SJCRH30 (cell line): ENCODE measurements at places on chromosomes 13 and 19.

DNA sequence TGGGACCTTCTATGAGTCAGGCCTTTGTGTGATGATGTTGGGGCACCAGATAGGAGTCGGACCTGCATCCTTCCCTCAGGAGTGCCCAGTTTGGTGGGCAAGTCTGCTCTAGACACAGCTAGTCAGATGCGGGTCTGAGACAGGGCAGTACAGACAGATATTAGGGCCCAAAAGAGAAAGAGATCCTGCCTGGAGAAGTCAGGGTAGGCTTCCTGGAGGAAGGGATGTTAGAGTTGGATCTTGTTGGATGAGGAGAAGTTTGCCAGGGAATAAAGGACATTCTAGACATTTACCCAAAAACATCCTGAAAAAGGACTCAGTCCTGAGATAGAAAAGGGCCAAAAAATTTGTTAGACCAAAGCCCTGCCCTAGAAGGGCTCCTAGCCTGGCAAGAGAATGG, 17.2 kb downstream of the VRK3 start:
- no peak for DNase-seq

DNA sequence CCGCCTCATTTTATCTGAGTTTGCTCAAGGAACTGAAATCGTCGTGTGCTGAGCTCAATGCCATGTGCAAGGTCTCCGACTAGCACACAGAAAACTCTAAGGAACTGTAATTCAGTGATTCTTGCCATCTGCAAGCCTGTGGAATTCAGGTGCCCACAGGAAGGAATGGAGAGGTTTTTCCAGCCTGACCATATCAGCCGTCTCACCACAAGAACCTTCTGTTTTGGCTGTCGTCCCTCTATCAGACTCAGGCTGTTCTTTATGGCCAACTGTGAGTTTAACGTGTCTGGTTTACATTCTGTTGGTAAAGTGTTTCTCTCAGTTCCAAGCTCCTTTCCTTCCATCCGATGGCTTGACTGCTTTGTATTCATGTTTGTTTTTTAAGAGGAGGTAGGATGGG, 293.5 kb downstream of the SPRY2 start:
- DNase-seq, result peak; percentile 69

DNA sequence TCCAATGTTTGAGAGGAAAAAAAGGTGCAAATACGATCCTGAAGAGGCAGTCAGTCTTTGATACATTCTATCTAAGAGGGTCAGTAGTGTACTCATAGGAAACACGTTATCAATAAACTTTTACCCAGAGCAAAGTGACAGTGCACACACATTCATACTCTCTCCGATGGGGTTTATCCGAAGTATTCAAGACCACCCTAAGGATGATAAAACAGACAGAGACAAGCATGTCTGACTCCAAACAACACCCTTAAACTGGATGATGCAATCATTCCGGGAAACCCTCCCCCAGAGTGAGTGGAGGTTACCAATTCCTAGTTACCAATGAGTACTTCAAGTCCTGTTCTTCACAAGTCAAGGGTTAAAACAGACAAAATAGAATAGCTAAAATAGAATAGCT, 79.1 kb downstream of the DNAJC3 start:
- DNase-seq, result no peak

GRCh38 chr19:53621885-53622740, 9.7 kb upstream of the DPRX start:
- DNase-seq, result no peak

GRCh38 chr19:307111-307531, 15.9 kb upstream of the PLPP2 start:
- DNase-seq, result no peak

- DNase-seq, result no peak
Observed at GRCh38 chr13:114045113-114045735, 71.3 kb upstream of the C13orf46 start.

- peak; percentile 22 for DNase-seq
Observed at GRCh38 chr13:27638521-27638920, 16.8 kb downstream of the POLR1D start.

- DNase-seq, result no peak
Observed at GRCh38 chr13:37192956-37193355, 87.5 kb upstream of the CSNK1A1L start.

DNA sequence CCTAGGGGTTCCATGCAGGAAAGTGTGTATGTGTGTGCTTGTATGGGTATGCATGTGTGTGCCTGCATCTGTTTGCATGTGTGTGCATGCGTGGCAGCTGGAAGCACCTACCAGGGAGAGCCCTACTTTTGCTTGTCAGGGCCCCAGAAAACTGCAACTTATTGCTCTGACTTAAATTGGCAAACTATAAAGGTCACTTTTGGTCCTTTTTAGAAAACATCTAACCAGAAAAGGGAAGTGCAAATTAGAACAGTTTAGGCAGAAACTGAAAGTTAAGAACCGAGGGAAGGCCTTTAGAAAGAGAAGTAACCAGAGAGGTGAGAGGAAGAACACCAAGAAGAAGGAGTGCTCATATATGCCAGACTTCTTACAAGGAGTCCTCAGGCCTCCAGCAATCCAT, 32.5 kb downstream of the DLEU7 start:
- DNase-seq, result no peak

DNA sequence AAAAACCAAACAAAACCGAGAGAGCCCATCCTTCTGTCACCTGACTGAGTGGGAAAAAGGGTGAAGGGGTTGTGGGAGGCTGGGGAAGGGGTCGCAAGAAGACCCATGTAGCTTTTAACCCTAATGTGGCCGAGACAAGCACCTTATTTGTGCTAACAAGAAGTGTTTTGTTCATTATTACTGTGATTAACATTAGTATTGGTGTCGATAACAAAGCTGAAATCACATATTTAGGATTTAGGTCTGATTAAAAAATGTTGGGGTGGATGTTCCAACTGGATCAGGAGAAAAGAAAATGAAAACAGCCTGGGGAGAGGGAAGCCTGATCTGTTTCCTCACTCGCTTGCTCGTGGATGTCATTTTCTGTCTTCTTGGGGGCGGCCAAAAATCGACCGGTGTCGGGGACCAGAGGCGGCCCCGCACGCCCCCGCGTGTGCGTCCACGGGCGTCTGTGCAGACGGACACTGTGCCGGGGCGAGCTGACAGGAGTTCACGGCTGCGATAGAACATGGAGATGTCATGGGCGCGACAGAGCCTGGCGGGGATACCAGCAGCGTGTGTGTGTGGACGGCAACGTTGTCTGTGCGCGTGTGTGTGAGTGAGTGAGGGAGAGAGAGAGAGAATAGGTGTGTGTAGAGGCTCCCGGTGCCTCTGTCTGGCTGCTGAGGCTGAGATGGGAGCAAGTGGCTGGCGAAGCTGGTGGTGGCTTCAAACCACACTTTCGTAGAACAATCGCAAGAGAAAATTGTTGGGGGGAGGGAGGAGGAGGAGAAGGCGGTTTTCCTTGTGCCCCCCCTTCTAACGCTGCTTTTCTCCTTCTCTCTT, 29.1 kb downstream of the NFIX start:
- no peak for DNase-seq

GRCh38 chr13:99059498-99060075, 81.7 kb upstream of the DOCK9 start:
- DNase-seq, result no peak

DNA sequence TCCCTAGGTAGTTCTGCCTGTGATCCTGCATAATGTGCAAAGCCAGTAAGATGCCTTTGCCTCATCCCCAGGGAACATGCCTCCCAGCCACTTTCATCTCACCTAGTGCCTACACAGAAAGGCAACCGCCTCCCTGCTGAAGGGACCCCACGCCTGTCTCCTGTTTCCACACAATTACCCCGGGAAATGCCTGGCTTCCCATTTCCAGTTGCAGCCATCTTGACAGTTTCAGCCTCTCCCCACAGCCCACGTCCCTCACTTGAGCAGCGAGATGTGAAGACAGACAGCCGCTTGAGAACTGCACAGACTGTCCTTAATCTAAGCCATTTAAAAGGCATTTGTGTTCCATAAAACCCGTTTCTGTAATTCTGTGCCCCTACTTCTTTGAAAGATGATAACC, 4.7 kb upstream of the UQCRFS1 start:
- no peak for DNase-seq

DNA sequence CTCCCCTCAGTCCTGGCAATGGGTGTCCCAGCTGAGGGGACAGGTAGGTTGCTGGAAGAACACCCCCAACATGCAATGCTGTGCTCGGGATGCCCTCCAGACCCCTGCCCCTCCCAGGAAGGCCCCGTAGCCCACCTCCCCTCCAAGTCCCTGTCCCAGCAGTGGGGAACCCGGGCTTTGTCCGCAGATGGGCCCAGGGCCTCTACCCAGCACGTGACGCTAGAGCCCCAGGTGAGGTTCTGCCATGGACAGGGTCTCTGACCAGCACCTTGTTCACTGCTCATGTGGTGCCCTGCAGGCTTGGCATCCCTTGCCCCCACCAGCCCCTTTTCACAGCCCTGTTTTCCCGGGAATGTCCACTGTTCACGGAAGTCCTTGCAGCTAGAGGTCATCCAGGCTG, 220.0 kb upstream of the SGCG start:
- DNase-seq, result no peak

- no peak for DNase-seq
Observed at GRCh38 chr19:55675661-55676354, 782 bp downstream of the EPN1 start.

- peak; percentile 96 for DNase-seq
Observed at GRCh38 chr13:36154567-36155291, 23.5 kb upstream of the DCLK1 start.

GRCh38 chr13:68174893-68175292, 944.8 kb upstream of the PCDH9 start:
- no peak for DNase-seq

DNA sequence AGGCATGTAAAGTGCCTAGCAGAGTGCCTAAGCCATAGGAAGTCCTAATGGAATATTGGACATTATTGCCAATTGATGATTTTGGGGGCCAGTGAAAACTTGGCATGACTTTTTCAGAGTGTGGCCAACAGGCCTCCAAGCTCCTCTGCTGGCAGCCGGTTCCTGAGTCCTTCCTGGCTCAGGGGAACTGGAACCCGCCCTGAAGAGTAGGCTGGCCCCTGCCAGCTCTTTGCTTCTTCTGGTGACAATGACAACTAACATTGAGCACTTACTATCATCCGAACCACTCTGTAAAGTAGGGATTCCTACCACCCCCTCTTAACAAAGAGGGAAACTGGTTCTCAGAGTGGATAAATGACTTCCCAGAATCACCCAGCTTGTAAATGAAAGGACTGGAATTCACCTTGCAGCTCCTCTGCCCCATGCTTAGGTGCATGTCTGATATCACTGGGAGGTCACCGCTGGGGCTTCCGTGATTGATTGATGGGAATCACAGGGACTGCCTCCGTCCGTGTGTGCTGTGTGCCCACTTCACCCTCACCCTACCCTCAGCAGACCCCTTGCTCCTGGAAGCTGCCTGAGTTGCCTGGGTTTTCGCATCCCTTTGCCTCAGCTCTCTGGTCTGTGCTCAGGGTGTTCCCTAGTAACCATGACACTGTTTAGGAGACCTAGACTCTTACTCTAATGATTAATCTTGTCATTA, 50.6 kb downstream of the TNFRSF19 start:
- no peak for DNase-seq

GRCh38 chr19:12885749-12886650, 1.0 kb downstream of the KLF1 start:
- no peak for DNase-seq

DNA sequence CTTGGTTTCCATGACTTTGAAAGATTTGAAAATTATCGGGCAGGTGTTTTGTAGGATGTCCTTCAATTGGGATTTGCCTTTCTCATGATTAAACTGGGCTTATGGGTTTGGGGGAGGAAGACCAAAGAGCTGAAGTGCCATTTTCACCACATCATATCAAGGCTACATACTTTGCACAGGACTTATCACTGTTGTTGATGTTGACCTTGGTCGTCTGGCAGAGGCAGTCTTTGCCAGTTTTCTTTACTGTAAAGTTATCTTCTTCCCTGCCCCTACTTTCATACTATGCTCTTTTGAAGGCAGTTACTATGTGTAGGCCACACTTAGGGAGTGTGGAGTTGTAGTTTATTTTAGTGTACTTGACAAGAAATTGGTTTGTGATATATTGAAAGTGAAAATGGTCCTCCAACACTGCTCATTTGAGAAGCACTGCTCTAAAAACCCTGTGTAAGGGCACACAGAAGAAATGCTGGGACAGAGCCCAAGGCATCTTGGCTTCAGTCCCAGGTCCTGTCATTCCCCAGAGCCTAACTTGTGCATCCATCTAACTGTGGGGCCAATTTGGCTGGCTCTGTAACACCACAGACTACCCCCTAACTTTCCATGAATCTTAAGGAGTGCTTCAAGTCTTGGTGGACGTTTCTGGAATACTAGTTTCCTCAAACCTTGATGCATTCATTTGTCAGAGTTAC, 384.9 kb downstream of the KCNRG start:
- DNase-seq, result peak; percentile 34

- no peak for DNase-seq
Observed at GRCh38 chr19:53664152-53664551, 32.4 kb downstream of the DPRX start.

DNA sequence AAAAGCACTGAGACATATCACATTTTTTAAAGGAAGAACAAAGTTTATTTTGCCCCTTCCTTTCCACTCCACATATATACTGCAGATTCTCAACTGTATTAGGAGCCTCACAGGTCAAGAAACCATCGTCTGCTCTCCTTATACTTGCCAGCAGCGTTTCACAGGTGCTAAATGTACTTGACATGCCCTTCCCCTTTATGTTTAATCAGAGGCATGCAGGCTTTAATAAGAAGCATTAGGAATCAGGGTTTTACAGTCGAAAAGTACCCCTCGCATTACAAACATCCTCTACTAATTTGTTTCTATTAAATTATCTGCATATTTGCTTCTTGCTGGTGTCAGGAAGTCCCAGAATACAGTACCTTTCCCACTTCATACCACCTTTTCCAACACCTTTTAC, 3.7 kb upstream of the RAP2A start:
- no peak for DNase-seq

- DNase-seq, result no peak
Observed at GRCh38 chr19:1240925-1241324, 626 bp upstream of the ATP5F1D start.

DNA sequence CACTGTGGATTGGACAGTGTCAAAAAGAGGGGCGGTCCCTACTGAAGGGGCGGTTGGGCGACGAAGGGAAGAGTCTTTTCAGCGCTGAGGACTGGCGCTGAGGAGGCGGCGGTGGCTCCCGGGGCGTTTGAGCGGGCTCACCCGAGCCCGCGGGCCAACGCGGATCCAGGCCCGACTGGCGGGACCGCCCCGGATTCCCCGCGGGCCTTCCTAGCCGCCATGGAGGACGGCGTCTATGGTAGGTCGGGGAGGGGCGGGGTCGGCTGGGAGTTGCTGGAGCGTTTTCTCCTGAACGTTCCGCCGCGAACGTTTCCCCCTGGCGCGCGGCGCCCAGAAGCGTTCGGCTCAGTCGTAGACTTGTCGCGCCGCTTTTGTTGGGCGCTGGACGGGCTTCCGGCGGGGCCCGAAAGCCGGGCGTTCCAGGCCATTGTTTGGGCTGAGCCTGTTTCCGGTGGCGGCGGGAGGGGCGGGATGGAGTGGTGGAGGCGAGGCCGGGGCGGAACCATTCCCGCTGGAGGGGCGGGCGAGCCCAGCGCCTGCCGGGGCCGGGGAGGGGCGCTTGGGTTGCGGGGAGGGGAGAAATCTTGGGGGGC, at the start of gene CYTH2:
CYTH2 (plus strand) TSS at position 81 of the 593 bp plus-strand sequence; CDS start at position 220, 139 bp downstream.
- DNase-seq, result peak; percentile 83

DNA sequence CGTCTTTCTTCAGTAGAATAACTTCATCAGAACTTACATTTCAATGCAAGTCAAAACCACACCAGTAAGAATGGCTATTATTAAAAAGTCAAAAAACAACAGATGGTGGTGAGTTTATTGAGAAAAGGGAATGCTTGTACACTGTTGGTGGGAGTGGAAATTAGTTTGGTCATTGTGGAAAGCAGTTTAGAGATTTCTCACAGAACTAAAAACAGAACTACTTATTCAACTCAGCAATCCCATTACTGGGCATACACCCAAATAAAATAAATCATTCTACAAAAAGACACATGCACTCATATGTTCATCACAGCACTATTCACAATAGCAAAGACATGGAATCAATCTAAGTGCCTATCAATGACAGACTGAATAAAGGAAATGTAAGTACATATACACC, 231.2 kb downstream of the NHLRC3 start:
- no peak for DNase-seq
